B cell (primary cell): ENCODE measurements at places on chromosomes 2 and 18. TPM values are rescaled to one million over a fixed set of nuclear protein-coding genes. Genes with fewer than 3 reads are reported as not detected.

The MAP3K19 gene
- total RNA-seq: not detected in 2 replicates

The TDRD15 gene
- 1.1 and 1.5 TPM in 2 replicates for total RNA-seq

The TXNDC2 gene
- total RNA-seq: 0.22 and 0.73 TPM in 2 replicates

The NETO1 gene
- 7.2 and 10.5 TPM in 2 replicates for total RNA-seq

The DSG4 gene
- not detected in 2 replicates for total RNA-seq

The CYP27C1 gene
- total RNA-seq: not detected in 2 replicates

The ADD2 gene
- total RNA-seq: 21.7 and 22.3 TPM in 2 replicates

The RNF125 gene
- 5.6 and 6.4 TPM in 2 replicates for total RNA-seq

GRCh38 chr18:75723521-75724340 lies 296.2 kb upstream of the SMIM21 start:
- DNase-seq: no peak

DNA sequence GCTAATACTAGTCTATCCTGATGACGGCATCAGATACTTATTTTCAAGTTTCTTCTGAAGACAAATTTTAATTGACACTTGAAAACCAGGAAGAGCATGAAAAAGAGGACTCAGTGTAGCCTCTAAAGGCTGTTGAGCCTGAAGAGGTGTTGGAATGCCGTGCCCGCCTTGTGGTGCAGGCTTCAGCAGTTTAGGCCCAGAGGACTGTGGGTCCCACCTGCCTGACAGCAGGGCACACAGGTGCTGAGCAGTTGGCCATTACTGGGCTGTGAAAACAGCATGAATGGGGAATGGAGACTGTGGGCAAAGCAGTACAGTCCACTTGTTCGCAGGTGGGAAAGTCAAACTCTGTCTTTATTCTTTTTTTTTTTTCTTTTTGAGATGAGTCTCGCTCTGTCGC lies 49.8 kb upstream of the THOC1 start:
- no peak for DNase-seq

- DNase-seq: no peak
Observed at GRCh38 chr18:54480616-54481015, 110.4 kb upstream of the DYNAP start.

- no peak for DNase-seq
Observed at GRCh38 chr2:198441901-198442300, 637.5 kb downstream of the PLCL1 start.

DNA sequence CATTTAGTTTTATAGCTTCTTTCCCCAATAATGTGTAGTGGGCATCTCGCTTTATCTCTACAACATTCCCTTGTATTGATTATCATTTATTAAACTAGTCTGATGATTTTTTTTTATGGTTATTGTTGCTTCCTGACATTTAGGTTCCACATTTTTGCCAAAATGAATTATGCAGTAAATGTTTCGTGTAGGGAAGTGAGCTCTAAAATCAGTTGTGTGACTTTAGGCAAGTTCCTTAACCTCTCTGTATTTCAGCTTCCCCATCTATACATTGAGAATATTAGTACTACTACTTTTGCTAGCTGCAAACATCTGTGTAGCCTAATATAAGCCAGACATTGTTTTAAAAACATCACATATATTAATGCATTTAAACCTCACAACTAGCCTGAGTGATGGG lies 22.9 kb downstream of the SOCS6 start:
- no peak for DNase-seq

DNA sequence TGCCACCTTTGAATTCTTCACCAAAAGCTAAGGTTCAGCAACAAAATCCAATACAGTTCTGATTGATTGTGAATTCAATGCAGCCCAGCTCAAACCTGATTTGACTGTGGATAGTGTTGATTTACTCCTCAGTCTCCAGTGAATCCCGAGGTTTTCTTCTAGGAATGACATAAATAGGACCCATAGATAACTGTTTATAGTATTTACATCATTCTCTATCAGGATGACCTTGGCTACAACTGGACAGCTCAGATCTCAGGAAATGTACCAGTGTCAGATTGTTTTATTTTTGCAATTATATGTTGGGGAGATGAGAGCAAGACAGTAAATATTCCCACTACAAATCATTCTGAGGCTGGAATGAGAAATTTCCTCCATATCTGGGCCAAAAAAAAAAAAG lies 21.2 kb downstream of the RBM43 start:
- DNase-seq: no peak

GRCh38 chr2:157504623-157505022 lies 60.7 kb upstream of the CYTIP start:
- no peak for DNase-seq

DNA sequence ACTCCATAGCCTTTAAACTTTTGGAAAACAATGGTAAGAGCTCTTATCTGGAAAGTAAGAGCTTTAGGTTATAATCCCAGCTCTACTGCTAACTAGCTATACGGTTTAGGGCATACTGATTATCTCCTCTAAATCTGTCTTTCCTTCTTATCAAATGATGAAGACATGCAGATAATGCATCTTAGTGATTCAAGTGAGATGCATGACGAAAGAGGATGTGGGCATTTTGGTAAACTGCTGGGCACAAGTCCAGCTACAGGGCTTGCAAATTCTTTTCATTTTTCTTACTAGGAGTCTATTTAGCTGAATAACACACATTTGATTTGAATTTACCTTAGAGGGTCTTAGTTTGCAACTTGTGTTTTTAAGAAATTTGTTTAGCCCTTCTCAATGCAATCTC lies 1604.8 kb upstream of the ZEB2 start:
- no peak for DNase-seq

DNA sequence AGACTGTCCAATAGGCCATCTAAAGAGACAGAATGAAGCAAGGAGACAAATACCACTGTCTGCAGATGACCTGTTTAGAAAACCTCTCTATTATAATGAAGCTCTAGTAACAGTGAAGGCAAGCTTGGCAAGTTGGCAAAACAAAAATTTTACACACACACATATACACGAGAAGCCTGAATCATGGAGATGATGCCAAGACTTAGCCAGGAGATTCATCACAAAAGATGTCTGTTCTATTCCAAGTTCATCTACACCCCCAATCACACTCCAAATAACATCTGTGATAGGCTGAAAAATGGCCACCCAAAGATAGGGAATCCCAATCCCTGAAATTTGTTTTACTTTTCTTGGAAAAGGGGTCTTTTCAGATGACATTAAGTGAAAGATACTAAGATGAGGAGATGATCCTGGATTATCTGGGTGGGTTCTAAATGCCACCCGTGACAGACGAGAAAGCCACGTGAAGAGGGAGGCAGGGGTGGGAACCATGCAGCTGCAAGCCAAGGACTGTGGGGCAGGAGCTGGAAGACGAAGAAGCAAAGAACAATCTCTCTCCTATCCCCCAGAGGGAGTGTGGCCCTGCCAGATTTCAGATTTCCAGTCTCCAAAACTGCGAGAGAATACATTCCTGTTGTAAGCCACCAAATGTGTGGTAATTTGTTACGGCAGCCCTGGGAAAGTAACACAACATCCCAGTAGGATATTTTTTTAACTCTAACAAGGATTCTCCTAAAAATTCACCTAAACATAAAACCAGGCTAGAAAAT lies 20.0 kb downstream of the HDLBP start:
- no peak for DNase-seq

DNA sequence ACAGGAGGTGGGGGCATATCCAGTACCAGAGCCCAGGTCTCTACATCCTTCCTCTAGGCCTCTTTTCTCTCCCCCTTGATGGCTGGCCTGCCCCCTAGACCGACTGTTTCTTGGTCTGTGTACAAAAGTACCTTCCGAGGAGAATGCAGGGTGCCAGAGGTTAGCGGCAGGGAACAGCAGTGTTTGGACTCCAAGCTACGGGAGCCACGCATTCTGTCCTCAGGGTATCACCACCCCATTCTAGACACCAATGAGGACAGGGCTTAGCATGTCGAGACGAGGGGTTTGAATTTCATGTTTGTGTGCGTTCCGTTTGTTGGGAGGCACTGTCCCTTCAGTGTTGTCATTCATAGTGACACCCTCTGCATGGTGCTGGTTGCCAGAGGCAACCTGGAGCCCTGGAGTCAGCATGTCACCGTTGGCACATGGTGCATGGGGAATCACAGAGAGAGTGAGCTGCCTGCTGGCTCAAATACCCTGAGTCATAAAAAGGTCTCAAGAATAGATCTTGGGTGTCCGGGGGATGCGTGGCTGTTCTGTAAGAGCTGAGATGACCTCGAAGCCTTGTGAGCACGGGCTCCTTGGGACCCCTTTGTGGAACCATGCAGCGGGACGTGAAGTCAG lies 57.2 kb upstream of the LDLRAD4 start:
- no peak for DNase-seq

GRCh38 chr18:62282188-62282629 lies 42.9 kb upstream of the TNFRSF11A start:
- DNase-seq: no peak

- DNase-seq: no peak
Observed at GRCh38 chr18:13035249-13035914, 44.2 kb downstream of the CEP192 start.

DNA sequence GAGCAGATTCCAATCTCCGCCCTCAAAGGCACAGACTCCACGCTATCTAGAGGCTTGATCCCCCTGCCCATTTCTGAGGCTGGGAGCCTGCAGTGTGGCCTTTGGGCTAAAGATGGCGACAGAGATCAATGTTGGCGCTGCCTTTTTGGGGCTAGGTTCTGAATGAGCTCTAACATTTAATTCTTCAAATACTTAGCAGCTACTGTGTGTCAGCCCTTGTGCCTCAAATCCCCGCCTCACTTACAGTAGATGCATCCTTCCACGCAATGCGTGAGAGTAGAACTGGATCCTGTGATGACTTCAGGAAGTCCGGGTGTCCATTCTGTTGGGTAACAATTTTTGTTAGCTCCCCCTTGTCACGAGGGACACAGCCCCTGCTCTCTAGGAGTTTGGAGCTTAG lies 12.4 kb downstream of the IL1F10 start:
- DNase-seq: peak; percentile 59

DNA sequence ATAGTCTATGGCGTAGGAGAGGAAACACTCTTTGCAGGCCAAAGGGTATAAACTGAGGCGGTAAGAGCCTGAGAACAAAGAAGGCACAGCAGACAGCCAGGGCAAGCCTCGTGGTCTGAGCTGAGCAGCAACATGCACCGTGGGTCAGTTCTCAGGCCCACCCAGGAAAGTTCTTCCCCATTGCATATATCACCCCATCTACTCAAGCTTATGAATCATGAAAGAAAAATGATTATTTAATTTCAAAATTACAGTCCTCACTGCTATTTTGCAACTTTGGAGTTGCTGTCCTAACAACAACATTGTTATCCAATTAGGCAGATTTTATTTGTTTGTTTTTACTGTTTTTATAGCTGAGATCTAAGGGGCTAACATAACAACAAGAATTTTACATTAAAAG lies 54.7 kb upstream of the RIOK3 start:
- no peak for DNase-seq

DNA sequence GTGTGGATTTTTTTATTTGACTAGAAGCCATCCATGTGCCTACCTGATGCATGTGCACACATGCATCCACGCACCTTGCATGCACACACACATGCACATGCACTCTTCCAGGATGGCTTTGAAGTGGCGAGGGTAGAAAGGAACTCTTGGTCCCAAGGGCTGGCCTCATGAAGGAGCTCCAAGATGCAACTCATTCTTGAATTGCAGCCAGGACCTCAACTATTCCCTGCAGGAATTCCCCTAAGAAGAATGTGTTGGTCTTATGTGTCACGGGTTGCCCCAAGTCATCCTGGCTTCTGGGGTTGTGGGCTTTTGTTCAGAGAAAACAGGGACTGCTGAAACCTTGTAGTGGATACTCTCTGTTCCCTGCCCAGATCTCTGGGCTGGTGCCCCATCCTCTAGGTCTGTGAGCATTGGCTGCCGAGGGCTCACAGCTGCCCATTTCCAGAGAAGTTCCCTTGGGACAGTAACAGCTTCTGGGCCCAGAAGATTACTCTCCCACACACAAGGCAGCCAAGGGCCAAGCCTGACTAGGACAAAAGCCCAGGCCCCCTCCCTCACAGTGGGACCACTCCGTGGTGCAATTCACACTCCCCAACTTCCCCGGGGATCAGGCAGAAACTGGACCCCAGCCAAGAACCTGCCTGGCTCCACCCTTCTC lies 137.6 kb downstream of the COPS8 start:
- no peak for DNase-seq

GRCh38 chr2:126770466-126770865 lies 114.5 kb downstream of the GYPC start:
- no peak for DNase-seq

DNA sequence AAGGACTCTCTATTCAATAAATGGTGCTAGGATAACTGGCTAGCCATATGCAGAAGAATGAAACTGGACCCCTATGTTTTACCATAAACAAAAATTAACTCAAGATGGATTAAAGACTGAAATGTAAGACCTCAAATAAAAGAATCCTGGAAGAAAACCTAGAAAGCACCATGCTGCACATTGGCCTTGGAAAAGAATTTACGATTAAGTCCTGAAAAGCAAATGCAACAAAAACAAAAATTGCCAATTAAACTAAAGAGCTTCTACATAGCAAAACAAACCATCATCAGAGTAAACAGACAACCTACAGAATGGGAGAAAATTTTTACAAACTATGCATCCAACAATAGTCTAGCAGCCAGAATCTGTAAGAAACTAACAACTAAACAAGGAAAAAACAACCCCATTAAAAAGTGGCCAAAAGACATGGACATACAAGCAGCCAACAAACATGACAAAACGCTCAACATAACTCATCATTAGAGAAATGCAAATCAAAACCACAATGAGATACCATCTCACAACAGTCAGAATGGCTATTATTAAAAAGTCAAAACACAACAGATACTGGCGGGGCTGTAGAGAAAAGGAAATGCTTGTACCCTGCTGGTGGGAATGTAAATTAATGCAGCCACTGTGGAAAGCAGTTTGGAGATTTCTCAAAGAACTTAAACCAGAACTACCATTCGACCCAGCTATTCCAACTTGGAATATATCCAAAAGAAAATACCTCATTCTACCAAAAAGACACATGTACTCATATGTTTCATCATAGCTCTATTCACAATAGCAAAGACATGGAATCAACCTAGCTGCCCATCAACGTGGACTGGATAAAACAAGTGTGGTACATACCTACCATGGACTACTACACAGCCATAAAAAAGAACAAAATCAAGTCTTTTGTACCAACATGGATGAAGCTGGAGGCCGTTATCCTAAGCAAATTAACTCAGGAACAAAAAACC lies 30.6 kb downstream of the SEPTIN10 start:
- DNase-seq: no peak

DNA sequence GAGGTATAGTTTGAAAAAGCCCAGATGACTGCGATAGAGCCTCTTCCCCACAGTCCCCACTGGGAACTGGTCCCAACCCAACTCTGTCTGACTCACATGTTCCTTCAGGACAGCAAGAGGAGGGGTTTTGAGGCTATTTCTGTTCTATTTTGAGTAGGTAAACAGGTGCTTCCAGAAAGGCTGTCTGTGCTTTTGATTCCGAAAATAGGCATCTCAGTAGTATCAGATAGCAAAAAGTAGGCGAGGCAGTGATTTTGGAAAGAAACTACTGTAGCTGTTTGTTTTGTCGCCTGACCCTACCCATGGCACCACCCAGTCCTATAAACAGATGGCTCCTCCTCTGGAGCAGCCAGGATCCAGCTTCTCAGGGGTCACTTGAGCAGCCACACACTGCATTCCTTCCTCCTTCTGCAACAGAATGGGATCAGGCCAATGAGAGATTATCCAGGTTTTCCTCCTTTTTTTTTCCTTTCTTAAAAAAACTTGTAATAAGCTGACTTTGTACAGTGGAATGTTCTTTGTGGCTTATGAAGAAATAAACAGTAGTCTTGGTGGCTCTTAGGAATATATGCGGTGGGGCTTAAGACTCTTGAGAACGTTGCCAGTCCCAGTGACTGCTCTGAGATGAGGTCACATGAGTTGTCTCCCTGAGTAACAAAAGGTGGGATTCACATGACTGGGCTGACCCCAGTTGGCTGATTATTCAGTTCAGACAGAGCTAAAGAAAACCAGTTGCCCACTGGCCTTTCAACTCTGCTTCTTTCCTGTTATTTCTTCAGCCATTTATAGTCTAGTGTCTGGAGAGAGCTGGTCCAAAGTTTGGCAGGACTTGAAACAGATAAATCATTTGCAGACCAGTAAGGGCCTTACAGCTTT lies 98.6 kb downstream of the KCNS3 start:
- no peak for DNase-seq
